ENCODE measurements at places on chromosomes 2 and 18. TPM values are rescaled to one million over a fixed set of nuclear protein-coding genes. Genes with fewer than 3 reads are reported as not detected.

The LIMS1 gene
- total RNA-seq = 375 TPM

The RAB6C gene
- under 0.01 TPM for total RNA-seq

The GMPPA gene
- total RNA-seq = 22.2 TPM

The IL1R2 gene
- 0.22 TPM for total RNA-seq

The MAP3K19 gene
- total RNA-seq = not detected

The PPP1R1C gene
- not detected for total RNA-seq

The NEMP2 gene
- 1.5 TPM for total RNA-seq

The SETBP1 gene
- total RNA-seq = 1.1 TPM

The COL4A4 gene
- under 0.01 TPM for total RNA-seq

The DPYSL5 gene
- total RNA-seq = not detected

The ATRAID gene
- 97.0 TPM for total RNA-seq

The TFPI gene
- total RNA-seq = 1,922 TPM

The EMILIN1 gene
- 42.3 TPM for total RNA-seq

The GATA6 gene
- 0.44 TPM for total RNA-seq

The UCN gene
- total RNA-seq = 0.40 TPM
